DMS 273 treated with DMSO at 0.1 percent for 48 hours (cell line): ENCODE measurements at places on chromosomes 7 and 10.

DNA sequence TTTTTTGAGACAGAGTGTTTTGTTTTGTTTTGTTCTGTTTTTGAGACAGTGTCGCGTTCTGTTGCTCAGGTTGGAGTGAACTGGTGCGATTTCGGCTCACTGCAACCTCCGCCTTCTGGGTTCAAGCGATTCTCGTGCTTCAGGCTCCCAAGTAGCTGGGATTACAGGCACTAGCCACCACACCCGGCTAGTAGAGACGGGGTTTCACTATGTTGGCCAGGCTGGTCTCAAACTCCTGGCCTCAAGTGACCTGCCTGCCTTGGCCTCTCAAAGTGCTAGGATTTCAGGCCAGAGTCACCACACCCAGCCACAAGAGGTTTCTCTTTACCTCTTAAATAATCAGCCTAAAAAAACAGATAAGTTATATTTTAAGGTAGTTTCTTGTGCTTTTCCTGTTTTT lies 8.7 kb upstream of the ARHGAP12 start:
- DNase-seq: no peak

DNA sequence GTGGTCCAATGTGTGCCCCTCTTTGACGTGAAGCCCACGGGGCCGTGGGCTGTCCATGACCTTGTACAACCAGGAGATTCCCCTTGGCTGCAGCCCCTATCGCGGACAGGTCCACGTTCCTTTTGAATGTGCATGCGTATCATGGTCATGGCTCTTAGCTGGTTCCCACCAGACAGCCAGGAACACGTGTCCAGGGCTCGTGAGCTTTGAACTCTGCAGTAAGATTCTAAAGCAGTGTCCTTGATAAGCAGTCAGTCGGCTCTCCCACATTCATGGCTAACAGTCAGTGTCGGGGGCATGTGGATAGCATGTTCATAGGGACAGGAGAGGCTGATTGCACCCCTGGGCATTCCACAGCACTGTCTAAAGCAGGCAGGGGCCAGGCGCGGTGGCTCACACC lies 75.9 kb upstream of the SH2B2 start:
- DNase-seq: no peak

DNA sequence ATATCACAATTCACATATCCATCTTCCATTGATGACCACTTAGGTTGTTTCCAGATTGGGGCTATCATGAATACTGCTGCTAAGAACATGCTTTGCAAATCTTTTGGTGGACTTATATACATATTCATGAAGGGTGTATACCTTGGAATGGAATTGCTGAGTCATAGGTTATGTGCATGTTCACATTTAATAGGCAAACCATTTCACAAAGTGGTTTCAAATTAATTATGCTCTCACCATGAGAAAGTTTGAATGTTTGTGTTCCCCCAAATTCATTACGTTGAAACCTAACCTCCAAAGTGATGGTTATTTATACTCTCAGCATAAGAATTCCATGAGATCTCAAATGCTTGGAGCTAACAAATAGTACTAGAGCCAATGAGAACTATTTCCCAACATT lies 86.4 kb downstream of the VPS41 start:
- DNase-seq: no peak

GRCh38 chr7:2860627-2861133 lies 16.6 kb upstream of the GNA12 start:
- DNase-seq: no peak

GRCh38 chr7:149714081-149714909 lies 59.1 kb downstream of the ZNF467 start:
- peak; percentile 61 for DNase-seq
